ENCODE measurements at places on chromosomes 3 and 15.
A peak's percentile ranks its signal among the peaks of the same experiment; 100 is the strongest.

DNA sequence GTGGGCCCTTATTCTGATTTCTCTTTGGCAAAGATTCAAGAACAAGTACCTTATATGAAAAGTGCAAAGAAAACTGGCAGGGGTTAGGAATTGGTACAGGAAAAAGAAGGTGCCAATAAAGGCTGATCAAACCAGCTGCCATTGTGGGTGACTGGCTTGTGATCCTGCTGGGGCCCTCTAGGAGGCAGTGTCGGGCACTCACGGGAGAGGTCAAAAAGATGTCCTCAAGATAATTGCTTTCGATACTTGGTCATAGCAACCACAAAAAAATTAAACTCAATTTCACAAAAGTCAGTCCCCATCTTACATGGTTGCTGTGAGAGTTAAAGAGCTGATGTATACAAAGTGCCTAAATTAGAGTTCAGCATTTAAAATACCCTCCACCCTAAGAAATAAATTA, 31.0 kb upstream of the CAV3 start:
- H3K27me3 ChIP-seq = no peaks in the 10 kb centered on the region
- DNase-seq = no peak

GRCh38 chr3:9780910-9781309, 11.2 kb upstream of the CAMK1 start:
- peaks cover 23% of the 10 kb centered on the region for H3K36me3 ChIP-seq
- H3K4me3 ChIP-seq = no peak overlapping the region
- no peak overlapping the region for H3K27ac ChIP-seq
- H3K4me1 ChIP-seq = no peaks in the 10 kb centered on the region
- H3K27me3 ChIP-seq = no peaks in the 10 kb centered on the region

GRCh38 chr3:21330293-21330692, 420.7 kb downstream of the ZNF385D start:
- no peaks in the 10 kb centered on the region for H3K4me1 ChIP-seq
- H3K4me3 ChIP-seq = no peak overlapping the region
- H3K27me3 ChIP-seq = no peaks in the 10 kb centered on the region
- H3K36me3 ChIP-seq = no peaks in the 10 kb centered on the region
- no peak for DNase-seq
- H3K27ac ChIP-seq = no peak overlapping the region

DNA sequence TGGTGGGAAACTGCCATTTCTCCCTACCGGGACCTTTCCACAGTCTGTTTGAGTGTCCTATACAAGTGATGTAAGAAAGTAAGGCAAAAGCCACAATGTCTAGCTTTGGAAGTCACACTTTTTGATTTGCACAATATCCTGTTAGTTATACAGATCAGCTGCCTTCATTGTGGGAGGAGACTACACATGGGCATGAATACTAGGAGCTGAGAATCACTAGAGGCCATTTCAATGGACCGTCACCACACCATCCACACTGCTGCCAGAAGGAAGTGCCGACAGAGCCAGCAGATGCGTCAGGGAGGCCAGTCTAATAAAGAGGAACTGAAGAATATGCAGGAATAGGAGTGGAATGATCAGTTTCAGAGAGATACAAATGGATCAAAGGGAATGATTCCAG, 65.8 kb downstream of the SCN11A start:
- no peak for DNase-seq
- no peak overlapping the region for H3K4me3 ChIP-seq
- H3K27ac ChIP-seq = no peak overlapping the region
- H3K36me3 ChIP-seq = no peaks in the 10 kb centered on the region
- no peaks in the 10 kb centered on the region for H3K4me1 ChIP-seq

- H3K27me3 ChIP-seq = no peaks in the 10 kb centered on the region
- H3K4me3 ChIP-seq = no peak overlapping the region
- H3K27ac ChIP-seq = no peak overlapping the region
- H3K36me3 ChIP-seq = no peaks in the 10 kb centered on the region
- no peaks in the 10 kb centered on the region for H3K4me1 ChIP-seq
Observed at GRCh38 chr3:184820525-184820924, 8.6 kb downstream of the VPS8 start.

DNA sequence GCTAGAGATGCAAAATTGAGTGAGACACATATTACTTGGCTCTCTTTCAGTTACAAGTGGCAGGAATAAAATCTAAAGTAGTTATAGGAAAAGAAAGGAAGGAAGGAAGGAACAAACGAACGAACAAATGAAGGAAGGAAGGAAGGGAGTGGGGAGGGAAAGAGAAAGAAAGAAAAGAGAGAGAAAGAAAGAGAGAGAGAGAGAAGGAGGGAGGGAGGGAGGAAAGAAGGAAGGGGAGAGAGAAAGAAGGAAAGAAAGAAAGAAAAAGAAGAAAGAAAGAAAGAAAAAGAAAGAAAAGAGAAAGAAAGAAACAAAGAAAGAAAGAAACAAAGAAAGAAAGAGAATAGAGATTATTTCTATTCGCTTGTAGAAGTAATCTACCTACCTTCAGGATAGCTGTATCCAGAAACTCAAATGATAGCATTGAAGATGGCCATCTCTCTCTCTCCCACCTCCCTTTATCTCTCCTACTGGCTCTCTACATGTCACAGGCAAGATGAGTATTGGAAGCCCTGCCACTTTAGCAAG, 229.7 kb upstream of the TLE3 start:
- H3K4me1 ChIP-seq = peaks cover 51% of the 10 kb centered on the region
- no peaks in the 10 kb centered on the region for H3K36me3 ChIP-seq
- no peak for DNase-seq
- H3K4me3 ChIP-seq = no peak overlapping the region
- H3K27me3 ChIP-seq = no peaks in the 10 kb centered on the region

- no peaks in the 10 kb centered on the region for H3K36me3 ChIP-seq
- DNase-seq = no peak
- H3K4me1 ChIP-seq = no peaks in the 10 kb centered on the region
- no peaks in the 10 kb centered on the region for H3K27me3 ChIP-seq
- H3K27ac ChIP-seq = no peak overlapping the region
Observed at GRCh38 chr3:62332017-62332416, 41.3 kb downstream of the FEZF2 start.

DNA sequence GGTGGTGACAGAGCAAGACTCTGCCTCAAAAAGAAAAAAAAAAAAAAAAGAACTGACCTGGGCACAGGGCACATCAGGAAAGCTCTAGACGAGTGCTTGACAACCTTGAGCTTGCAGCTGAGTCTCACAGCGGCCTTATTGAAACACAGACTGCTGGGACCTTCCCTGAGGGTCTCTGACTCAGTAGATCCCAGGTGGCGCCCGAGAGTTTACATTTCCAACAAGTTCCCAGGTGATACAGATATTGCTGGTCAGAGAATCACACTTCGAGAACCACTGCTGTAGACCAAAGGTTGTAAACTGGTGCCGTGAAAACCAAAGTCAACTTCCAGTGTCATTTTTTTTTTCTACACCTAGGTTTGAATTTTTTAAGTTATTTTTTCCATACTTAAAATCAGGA, 573.2 kb upstream of the MDFIC2 start:
- no peaks in the 10 kb centered on the region for H3K27me3 ChIP-seq
- DNase-seq = no peak
- H3K36me3 ChIP-seq = no peaks in the 10 kb centered on the region
- H3K4me3 ChIP-seq = no peak overlapping the region

DNA sequence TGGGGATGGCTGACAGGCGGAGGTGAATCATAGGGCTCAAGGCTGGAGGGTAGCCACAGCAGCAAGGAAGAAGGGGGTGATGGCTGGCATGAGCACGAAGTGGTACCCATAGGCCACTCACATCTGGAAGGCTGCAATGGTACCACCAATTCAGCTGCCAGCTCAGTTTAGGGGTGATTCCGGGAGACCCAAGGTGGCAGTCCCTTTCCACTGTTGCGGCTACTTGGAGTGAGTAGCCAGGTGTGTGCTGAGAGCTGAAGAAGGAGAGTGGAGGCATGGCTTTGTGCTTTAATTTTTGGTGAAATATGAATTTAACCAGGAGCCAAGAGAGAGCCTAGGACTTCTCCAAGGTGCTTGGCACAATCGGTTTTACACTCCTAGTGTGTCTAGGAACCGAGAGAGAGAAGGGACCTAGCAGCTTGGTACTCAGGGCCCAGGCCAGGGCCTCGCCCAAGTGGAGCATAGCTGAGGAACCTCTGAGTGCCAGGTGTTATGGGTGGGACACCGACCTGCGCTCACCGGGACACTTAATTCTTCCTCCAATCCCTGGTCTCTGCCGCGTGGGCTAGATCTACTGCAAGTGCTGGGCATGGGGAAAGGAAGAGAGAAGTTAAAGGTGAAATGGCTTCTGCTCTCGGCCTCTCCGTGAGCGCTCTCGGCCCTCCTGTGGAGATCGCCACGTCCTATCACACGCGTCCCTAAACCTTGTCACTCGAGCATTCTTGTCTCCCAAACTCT, 32.2 kb upstream of the POLG start:
- H3K4me1 ChIP-seq = peaks cover 40% of the 10 kb centered on the region
- H3K36me3 ChIP-seq = no peaks in the 10 kb centered on the region
- H3K27ac ChIP-seq = no peak overlapping the region

GRCh38 chr3:151697496-151697895, 36.2 kb upstream of the AADACL2 start:
- no peak overlapping the region for H3K4me3 ChIP-seq
- DNase-seq = no peak
- H3K27me3 ChIP-seq = no peaks in the 10 kb centered on the region
- H3K27ac ChIP-seq = no peak overlapping the region
- no peaks in the 10 kb centered on the region for H3K36me3 ChIP-seq

GRCh38 chr15:66359740-66360139, 3.3 kb upstream of the TIPIN start:
- H3K36me3 ChIP-seq = no peaks in the 10 kb centered on the region
- no peaks in the 10 kb centered on the region for H3K27me3 ChIP-seq
- peak overlapping the region; percentile 44 for H3K27ac ChIP-seq
- no peak overlapping the region for H3K4me3 ChIP-seq

- no peaks in the 10 kb centered on the region for H3K36me3 ChIP-seq
- no peak for DNase-seq
- no peaks in the 10 kb centered on the region for H3K4me1 ChIP-seq
Observed at GRCh38 chr3:188720215-188720614, 451.6 kb upstream of the TPRG1 start.

- no peaks in the 10 kb centered on the region for H3K27me3 ChIP-seq
- H3K36me3 ChIP-seq = no peaks in the 10 kb centered on the region
- no peak for DNase-seq
- no peak overlapping the region for H3K27ac ChIP-seq
- H3K4me1 ChIP-seq = no peaks in the 10 kb centered on the region
Observed at GRCh38 chr15:40613080-40613479, 19.0 kb downstream of the KNL1 start.

DNA sequence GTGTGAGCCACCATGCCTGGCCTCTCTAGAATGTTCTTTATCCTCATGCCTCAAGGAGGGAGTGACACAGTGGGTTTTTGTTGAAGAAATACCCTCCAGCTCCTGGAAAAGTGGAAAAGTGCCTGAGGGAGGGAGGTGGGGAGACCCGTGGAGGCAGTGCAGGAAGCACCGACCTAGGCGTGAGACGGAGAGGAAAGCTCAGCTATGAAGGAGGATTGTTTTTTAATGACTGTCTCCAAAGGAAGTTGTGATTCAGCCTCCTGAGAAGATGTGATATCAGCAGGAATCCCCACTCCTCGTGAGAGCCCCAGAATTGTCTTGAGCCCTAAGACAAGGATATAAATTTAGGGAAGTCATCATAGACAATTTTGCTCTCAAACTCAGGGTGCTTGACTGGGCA, 21.7 kb downstream of the RPLP1 start:
- no peak overlapping the region for H3K27ac ChIP-seq
- peaks cover 9% of the 10 kb centered on the region for H3K4me1 ChIP-seq
- no peak overlapping the region for H3K4me3 ChIP-seq

GRCh38 chr3:162338514-162338913, 841.9 kb downstream of the OTOL1 start:
- no peaks in the 10 kb centered on the region for H3K27me3 ChIP-seq
- H3K4me1 ChIP-seq = no peaks in the 10 kb centered on the region
- H3K36me3 ChIP-seq = no peaks in the 10 kb centered on the region

- H3K27me3 ChIP-seq = no peaks in the 10 kb centered on the region
- DNase-seq = no peak
- H3K4me3 ChIP-seq = no peak overlapping the region
- H3K4me1 ChIP-seq = no peaks in the 10 kb centered on the region
- no peak overlapping the region for H3K27ac ChIP-seq
Observed at GRCh38 chr3:95883801-95884200, 930.6 kb upstream of the EPHA6 start.

DNA sequence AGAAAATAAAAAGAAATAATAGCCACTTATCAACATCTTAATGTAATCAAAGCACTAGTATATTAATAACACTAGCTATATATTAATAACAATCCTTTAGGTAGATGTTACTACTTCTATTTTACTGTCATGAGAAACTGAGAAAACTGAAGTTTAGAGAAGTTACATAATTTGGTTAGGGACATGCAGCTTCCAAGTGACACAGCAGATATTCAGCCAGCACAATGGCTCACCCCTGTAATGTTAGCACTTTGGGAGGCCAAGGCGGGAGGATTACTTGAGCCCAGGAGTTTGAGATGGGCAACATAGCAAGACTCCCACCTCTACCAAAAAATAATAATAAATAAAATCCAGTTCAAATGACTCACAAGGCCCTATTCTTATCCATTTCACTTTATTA, 1.9 kb upstream of the UBR1 start:
- DNase-seq = no peak
- H3K27ac ChIP-seq = no peak overlapping the region
- H3K4me3 ChIP-seq = no peak overlapping the region
- H3K4me1 ChIP-seq = peaks cover 32% of the 10 kb centered on the region

DNA sequence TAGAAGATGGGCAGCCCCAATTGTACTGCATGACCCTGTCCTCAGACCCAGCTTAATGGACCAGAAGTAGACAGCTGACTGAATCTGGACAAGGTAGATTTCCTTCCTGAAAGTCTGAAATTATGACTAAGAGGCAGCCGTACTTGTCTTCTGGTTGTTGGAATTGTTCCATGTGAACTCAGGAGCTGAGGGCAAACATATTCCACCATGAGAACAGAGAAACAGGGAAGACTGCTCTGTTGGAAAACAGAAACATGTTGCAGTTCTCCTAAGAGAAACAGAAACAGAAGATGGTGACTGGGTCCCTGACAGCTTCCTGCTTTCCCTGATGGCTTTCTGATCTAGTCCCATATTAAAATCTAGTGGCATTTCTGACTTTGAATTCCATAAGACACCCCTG, 24.1 kb downstream of the POPDC2 start:
- H3K36me3 ChIP-seq = no peaks in the 10 kb centered on the region
- peaks cover 22% of the 10 kb centered on the region for H3K4me1 ChIP-seq
- no peaks in the 10 kb centered on the region for H3K27me3 ChIP-seq
- H3K27ac ChIP-seq = no peak overlapping the region

DNA sequence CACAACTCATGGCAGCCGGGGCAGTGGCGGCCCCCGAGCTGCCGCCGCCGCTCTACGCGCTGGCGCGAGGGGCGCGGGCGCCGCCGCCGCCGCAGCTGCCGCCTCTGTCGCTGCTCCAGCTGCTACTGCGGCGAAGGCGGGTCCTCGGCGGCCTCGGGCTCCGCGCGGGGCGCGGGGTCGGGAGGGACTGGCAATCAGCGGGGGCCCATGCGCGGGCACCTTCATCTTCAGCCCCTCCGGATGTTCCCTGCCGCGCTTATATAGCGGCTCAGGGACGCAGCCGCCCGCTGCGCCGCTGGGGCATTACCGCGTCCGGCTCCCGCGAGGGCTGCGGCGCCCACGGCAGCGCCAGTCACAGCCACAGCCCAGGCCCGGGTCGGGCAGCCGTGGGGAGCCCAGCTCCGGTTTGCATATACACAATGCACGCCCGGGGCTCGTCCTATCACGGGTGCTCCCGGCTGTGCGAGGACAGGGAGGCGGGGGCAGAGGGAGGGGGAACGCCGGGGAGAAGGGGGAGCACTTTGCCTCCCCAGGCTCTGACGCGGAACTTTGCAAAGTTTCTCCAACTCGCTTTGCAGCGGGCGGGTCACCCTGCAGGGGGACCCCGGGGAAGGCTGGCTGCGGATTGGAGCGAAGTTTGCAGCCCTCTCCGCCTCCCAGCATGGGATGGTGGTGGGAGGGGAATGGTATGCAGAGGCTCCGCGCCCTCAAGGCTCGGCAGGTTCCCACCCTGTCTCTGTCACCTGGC, at the start of gene VGLL3:
TSS of gene VGLL3 (minus strand) at position 416 of the 748 bp plus-strand sequence. CDS start at position 10, 406 bp downstream.
- H3K4me3 ChIP-seq = peak within 1 kb of the TSS; percentile 70
- H3K36me3 ChIP-seq = no peaks in the 10 kb centered on the region
- no peak for DNase-seq

Data from vagina (tissue), 2 donors.